Right ventricle myocardium inferior (tissue), 1 donor: ENCODE measurements at places on chromosomes 13 and 19. TPM values are rescaled to one million over a fixed set of nuclear protein-coding genes. Genes with fewer than 3 reads are reported as not detected.

- DNase-seq, result no peak
Measured at GRCh38 chr19:35740108-35740422, 2.2 kb downstream of the IGFLR1 start.

DNA sequence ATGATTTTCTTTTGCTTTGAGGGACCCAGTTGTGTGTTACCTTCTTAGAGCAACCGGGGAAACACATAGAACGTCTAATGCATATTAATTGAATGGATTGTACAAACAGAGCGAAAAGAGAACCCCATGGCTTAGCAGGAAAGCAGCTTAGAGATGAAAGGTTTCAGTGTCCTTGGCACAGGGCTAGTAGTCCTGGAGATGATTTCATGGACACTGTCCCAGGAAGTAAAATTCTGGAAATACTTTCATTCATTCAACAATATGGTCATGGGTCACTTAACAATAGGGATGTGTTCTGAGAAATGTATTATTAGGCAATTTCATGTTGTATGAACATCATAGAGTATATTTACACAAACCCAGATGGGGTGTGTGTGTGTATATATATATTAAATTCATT is 9.7 kb upstream of the FUT2 start:
- DNase-seq, result no peak

- no peak for DNase-seq
Measured at GRCh38 chr13:67377919-67378318, 147.8 kb upstream of the PCDH9 start.

DNA sequence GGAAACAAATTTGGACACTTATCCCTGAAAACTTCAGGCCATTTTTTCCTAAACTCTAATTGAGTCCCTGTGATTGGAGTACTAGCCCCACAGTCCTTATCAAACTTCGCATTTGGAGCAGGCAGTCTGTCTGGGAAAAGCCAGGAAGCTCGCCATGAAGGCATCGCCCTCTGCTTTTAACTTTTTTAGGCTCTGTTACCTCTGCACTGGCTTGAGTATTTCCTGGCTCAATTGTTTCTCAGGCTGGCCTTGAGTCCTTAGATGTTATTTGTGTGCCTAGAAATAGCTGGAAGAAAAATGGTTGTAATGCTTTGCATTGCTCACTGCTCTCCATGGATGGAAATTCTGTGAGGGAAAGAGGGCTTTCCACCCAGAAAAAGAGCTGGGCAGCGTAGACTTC is 24.2 kb downstream of the ACTN4 start:
- DNase-seq, result no peak

DNA sequence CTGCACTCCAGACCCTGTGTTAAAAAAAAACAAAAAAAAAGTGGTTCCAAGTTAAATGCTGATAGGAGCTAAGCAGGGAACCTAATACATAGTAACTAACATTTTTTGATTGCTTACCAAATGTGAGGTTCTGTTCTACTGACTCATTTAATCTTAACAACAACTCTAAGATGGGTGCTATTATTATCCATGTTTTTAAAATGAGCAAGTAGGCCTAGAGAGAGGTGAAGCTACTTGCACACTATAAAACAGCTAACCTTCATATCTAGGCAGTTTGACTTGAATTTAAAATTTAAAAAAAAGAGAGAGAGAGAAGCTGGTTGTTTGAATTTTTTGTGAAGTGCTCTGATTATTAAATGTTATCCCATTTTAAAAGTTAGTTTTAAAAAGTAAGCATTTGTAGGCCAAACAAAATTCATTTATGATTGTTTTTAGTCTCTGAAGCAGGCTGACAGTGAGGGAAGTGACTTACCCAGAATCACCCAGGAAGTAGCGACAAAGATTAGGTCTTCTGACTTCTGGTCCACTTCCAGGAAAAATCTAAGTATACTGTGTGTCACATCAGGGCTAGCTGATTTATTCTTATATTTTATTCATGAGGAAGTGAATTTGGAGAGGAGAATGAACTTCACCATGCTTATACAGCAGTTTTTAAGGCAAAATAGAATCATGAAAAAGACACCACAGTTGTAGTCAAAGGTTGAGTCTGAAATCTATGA is 2.4 kb downstream of the SIGLECL1 start:
- DNase-seq, result no peak

DNA sequence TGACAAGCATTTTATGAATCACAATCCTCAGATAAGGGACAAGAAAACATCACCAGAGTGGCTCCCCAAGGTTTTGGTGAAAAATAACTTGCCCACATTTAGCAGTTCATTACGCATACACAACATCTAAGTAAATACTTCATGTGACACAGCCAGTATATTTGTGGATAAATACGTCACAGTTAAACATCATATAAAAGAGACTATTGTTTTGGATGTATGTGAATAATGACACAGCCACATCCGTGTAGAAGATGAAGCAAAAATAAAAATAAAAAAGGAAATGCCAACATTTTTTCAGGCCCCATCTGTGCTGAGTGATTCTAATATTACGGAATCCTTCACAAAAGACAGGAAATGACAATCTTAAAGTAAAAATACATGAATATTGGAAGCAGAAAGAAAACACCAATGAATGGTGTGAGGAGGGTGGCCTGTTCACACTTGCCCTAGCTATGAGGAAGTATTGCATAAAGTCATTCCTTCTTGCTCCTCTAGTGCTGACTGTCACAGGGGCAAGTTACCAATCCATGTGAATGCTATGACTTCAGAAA is 457.1 kb downstream of the KLF12 start:
- DNase-seq, result no peak

- no peak for DNase-seq
Measured at GRCh38 chr13:48146122-48146521, 51.2 kb upstream of the MED4 start.

DNA sequence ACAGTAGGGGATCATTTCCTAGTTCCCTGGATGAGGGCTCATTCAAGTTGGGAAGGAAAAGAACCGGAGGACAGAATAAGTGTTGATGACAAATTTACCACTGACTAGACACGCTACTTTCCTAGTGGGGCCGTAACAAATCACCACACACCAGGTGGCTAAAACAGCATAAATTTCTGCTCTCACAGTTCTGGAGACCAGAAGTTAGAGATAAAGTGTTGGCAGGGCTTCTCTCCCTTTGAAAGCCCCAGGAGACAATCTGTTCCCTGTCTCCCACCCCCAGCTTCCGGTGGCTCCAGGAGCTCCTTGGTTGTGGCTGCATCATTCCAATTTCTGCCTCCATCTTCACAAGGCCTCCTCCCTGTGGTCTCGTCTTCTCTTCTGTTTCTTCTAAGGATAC is 65.4 kb upstream of the ARGLU1 start:
- no peak for DNase-seq

- DNase-seq, result no peak
Measured at GRCh38 chr13:49539313-49539712, 43.6 kb downstream of the PHF11 start.

DNA sequence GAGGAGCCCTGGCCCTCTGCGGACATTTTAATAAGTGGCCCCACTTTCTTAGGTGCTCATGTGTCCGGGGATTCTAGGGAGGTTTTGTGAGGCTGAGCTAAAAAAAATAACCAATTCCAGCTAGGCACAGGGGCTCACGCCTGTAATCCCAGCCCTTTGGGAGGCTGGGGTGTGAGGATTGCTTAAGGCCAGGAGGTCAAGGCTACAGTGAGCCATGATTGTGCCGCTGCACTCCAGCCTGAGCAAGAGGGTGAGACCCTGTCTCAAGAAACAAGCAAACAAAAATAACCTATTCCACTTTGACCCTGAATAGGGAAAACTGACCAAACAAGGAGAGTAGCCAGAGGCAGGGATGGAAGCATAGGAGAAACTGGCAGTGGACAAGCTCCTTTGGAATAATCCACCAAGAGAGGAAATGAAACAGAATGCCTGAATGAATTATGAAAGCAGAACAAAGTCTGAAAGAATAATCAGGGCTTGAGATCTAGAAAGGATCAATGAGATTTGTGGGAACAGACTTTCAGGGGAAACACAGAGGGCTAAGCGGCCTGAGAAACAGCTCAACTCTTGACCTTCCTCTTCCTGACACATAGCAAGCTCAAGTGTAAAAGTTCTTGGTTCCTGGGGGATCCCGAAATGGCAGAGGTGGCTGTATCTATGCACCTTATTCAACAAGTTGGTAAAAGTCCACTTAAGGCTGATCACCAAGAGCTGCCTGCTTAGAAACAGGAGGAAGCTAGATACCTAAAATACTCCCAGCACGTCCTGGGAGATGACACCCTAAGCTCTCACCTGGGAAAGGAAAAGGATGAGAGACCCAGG is 30.1 kb upstream of the FFAR2 start:
- DNase-seq, result no peak

DNA sequence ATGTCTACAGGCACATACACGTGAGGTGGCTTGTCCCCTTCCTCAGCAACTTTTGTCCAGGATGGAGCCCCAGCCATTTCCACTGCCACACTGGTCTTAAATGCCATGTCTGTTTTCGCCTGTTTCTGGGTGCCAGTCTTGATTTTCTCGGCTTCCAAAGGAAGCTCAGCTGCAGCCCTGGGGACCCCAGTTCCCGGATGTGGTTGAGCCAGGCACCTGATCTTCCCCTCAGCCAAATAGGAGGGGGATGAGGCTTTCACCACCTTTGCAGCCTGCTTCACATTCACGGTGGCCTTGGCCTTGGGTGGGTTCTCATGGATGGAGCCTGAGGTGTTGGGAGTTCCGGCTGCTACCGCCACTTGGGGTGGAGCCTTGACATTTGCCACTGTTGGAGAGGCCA is 8.7 kb downstream of the IQCN start:
- peak; percentile 21 for DNase-seq

DNA sequence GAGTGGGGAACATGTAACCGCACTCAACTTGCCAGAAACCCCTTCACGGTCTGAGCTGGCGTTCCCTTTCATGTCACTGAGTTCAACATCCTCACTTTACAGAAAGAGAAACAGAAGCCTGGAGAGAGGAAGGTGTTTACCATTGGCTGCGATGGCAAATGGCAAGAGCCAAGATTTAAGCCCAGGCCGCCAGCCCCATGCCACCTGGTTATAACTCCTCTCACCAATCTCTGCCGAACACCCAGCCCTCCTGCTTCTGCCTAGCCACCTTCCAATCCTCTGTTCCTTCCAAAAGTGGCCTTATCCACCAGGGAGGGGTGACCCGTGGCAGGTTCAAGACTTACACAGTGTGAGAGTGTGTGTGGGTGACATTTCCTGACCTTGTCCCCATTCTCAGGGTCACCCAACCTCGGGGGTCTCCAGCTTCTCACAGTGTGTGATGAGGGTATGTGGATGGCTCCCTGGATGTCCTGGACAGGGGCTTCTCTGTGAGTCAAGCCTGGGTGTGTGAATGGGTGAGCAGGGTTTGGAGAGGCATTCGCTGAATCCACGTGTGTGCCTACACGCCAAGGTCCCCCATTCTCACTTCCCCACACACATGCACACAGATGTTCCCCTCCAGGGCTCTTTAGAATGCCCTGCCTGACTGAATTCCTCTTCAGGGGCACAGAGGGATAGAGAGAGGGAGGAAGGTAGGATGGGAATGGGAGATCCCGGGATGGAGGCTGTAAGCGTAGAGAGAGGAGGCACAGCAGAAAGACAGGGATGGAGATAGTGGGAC is 1.2 kb downstream of the CADM4 start:
- no peak for DNase-seq

GRCh38 chr13:107941345-107942029 is 273.8 kb downstream of the LIG4 start:
- no peak for DNase-seq

DNA sequence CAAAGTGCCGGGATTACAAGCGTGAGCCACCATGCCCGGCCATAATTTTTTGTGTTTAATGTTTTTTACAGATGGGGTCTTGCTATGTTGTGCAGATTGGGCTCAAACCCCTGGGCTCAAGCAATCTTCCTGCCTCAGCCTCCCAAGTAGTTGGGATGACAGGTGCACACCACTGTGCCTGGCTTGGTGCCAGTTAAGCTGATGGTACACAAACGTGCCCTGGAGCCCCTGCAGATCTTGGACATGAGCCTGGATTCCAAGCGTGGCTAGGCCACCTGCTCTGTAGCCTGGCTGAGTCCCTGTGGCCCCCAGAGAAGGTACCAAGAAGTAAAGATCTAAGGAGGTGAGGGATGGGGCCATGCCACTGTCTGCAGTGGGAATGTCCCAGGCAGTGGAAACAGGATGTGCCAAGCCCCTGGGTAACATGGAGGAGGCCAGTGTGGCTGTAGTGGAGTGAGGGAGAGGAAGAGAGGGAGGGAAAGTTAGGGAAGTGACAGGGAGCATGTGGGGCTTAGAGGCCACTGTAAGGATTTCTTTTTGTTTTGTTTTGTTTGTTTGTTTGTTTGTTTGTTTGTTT is 7.0 kb downstream of the PRODH2 start:
- DNase-seq, result no peak

DNA sequence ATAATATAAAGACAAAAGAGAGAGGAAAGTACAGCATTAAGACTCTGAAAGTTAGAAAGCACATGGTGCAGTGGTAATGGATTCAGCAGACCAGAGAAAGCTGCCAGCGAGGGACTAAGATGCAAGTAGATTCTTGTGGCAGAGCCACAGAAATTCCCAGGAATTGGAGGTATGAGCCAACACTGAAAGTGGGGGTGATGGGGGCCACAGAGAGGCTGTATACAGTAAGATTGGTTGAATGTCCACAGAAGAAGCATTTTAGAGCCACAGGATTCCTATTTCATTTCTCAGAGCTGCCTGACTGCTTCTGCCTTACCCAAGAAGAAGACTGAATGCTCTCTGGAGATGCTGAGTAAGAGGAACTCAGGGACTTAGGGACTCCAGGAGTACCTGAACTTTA is 295.0 kb downstream of the LMO7 start:
- no peak for DNase-seq

- no peak for DNase-seq
Measured at GRCh38 chr13:111904166-111904565, 162.8 kb upstream of the SOX1 start.

DNA sequence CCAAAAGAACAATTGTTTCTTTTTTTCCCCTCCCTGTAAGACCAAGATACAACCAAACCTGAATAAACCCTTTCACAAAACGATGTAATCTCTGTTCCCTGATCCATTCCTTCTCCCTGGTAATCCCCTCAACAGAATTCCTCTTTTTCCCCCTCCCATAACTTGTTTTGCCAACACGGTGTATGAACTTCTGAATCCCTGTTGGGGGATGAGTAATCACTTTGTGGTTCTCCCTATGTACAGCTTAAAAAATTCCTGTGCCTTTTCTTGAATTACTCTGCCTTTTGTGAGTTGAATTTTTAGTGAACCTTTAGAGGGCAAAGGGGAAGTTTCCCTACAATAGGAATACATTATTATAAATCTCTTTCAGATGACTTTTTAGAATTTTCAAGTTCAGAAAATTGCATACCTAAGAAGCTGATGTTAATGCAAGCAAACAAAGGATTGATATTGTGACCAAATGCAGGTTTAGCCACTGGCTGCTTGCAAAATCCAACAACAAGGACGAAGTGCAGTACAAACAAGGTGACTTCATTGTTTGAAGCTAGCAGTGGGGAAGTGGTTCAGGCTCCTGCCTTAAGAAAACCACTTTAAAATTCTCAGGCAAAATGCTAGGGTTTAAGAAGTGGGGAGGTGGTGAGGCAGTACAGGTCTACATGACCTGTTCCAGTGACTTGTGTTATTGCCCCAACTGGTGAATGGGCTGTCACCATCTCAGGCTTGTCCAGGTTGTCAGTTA is 15.0 kb upstream of the EPSTI1 start:
- no peak for DNase-seq

- no peak for DNase-seq
Measured at GRCh38 chr13:79870123-79870522, 389.2 kb downstream of the NDFIP2 start.

GRCh38 chr19:20503476-20503875 is 62.1 kb downstream of the ZNF737 start:
- no peak for DNase-seq

ZNF432 gene
- 7.9 TPM for total RNA-seq

TTC9B gene
- total RNA-seq, result not detected

PPP1R13L gene
- total RNA-seq, result 182 TPM

KL gene
- total RNA-seq, result 1.5 TPM

CNOT3 gene
- total RNA-seq, result 17.6 TPM

ANGPTL8 gene
- 0.87 TPM for total RNA-seq

CEACAM19 gene
- 2.8 TPM for total RNA-seq
